Activated B cell treated with CpG ODN at 0.5 μM for 24 hours (primary cell): ENCODE measurements at places on chromosomes 1 and 21. TPM values are rescaled to one million over a fixed set of nuclear protein-coding genes. Genes with fewer than 3 reads are reported as not detected.

TAF12 gene
- total RNA-seq, result 17.1 and 18.5 TPM in 2 replicates

F5 gene
- total RNA-seq, result 0.66 and 0.67 TPM in 2 replicates

GRCh38 chr21:14569868-14570267 lies 23.8 kb upstream of the SAMSN1 start:
- H3K4me1 ChIP-seq, result peaks cover 32% of the 10 kb centered on the region
- no peak overlapping the region for H3K27ac ChIP-seq
- no peak for DNase-seq
- no peaks in the 10 kb centered on the region for H3K27me3 ChIP-seq
- H3K36me3 ChIP-seq, result no peaks in the 10 kb centered on the region
- H3K4me3 ChIP-seq, result no peak overlapping the region

DNA sequence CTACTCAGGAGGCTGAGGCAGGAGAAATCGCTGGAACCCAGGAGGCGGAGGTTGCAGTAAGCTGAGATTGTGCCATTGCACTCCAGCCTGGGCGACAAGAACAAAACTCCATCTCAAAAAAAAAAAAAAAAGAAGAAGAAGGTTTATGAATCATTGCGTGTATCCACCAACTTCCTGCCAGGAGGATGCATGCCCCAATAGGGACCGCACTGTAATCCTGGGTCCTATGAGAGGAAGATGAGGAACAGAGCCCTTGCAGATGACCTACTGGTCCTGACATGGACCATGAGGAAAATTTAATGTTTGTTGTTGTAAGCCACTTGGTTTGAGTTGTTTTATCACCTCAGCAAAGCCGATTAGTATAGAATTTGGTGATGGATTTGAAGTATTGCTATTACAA lies 56.7 kb downstream of the PTGS2 start:
- no peaks in the 10 kb centered on the region for H3K27me3 ChIP-seq
- no peak overlapping the region for H3K27ac ChIP-seq
- H3K36me3 ChIP-seq, result no peaks in the 10 kb centered on the region
- H3K4me1 ChIP-seq, result peaks cover 4% of the 10 kb centered on the region

GRCh38 chr21:36640174-36640720 lies 58.7 kb upstream of the SIM2 start:
- H3K27ac ChIP-seq, result no peak overlapping the region
- H3K36me3 ChIP-seq, result no peaks in the 10 kb centered on the region
- no peaks in the 10 kb centered on the region for H3K4me1 ChIP-seq
- DNase-seq, result no peak
- no peak overlapping the region for H3K4me3 ChIP-seq

DNA sequence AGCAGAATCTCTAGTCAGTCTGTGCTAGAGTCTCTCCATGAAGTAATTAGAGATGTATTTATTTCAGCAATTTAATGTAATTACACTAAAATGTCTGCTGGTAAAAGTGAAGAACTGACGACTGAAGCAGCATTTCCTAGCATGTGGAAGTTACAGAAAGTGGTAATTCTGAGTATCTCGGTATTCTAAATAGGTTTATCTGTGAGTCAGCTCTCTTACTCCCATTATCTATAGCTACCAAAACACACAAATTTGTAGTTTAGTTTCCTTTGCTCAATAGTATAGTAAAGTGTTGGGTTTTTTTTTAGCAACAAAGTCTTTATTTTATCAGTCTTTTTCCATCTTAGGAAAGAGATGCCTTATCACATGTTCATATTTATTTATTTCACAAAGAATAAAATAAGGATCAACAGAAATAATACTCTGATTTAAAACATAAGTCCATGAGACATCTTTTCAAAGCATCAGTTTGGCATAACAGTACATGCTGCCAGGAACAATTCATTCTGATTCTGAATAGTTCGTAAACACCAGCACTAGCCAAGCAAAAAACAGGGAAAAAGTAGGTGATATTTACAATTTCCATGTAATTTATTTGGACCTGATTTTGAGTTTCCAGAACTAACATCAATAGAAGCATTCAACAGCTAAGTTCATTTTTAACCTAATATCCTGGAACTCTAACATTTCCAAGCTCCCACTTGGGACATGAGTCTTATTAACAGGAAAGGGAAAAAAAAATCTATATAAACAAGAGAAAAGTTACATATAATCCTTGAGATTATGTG lies 76.3 kb downstream of the KCNT2 start:
- no peaks in the 10 kb centered on the region for H3K36me3 ChIP-seq
- H3K27ac ChIP-seq, result no peak overlapping the region
- H3K27me3 ChIP-seq, result no peaks in the 10 kb centered on the region
- no peaks in the 10 kb centered on the region for H3K4me1 ChIP-seq
- DNase-seq, result no peak
- no peak overlapping the region for H3K4me3 ChIP-seq

DNA sequence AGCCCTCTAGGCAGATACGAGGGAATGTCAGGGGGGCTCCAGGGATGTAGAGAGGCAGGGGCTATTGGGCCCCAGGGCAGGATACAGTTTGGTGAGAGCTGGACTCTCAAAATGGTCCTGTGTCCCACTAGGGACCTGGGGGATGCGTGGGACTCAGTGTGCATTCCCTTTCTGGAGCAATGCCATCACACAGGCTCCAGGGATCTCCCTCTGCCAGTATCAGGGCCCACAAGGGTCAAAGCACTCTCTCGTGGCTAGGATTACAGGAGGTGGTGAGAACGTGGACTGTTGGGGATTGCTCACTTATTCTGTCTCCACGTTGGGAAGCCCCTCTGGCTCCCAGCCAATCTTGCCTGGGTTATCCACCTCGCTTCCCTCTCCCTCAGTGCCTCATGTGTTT lies 25.8 kb downstream of the KIAA0319L start:
- H3K27me3 ChIP-seq, result no peaks in the 10 kb centered on the region
- H3K4me3 ChIP-seq, result no peak overlapping the region
- H3K4me1 ChIP-seq, result peaks cover 10% of the 10 kb centered on the region
- no peak overlapping the region for H3K27ac ChIP-seq

GRCh38 chr1:182598296-182598695 lies 5.9 kb downstream of the RGS16 start:
- H3K4me1 ChIP-seq, result no peaks in the 10 kb centered on the region
- peaks cover 9% of the 10 kb centered on the region for H3K36me3 ChIP-seq
- DNase-seq, result no peak
- no peak overlapping the region for H3K4me3 ChIP-seq
- H3K27ac ChIP-seq, result no peak overlapping the region
